ENCODE measurements at places on chromosomes 5 and 9.

DNA sequence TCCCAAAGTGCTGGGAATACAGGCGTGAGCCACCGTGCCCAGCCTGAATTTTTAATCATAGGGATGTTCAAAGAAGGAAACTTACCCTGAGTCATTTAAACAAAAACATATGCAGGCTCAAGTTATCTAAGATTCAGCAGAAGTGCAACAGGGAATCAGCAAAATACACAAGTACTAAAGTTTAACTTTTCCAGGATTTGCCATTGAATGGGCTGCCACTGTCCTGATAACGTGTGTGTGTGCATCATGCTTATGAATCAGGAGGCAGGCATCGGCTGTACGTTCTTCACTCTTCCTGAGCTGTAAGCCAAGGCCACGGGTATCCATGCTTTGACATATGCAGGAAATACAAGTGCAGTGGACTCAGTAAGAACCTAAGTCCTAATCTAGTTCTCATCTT lies 48.8 kb upstream of the FST start:
- no peak for DNase-seq

- DNase-seq: no peak
Observed at GRCh38 chr5:93358176-93358575, 222.8 kb downstream of the NR2F1-AS1 start.

DNA sequence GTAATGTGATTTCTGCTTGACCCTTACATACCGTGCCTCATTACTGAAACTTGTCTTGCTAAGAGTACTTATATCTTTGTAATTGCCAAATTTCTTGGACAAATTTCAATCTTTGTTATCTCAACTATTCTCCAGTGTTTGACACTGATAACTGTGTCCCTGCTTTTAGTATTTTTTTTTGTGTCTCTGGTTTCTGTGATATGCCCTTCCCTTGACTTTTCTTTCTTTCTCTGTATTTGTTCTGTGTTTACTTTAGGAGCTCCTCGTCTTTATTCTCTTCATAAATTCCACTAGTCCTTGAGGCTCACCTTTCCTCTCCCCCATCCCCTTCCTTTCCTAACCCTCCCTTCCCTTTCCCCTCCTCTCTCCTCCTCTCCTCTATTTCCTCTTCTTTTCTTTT lies 123.7 kb upstream of the FBXL17 start:
- no peak for DNase-seq

DNA sequence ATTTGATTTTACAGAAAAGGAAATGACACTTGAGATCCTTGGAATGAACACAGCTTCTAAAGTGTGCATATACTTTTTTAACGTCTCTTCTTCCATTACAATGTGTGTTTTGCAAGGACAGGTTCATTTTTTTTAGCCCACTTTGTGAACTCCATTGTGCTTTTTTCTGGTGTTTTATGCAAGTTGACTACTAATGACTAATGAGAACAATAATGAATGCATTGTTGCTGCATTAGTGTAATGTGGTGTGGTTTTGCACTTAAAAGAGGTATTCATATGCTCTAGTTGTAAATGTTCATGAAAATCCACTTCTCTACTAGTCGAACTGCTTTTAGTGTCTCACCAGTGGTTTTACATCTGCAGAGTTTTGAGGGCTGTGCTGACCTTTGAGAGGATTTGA lies 93.6 kb downstream of the UHRF2 start:
- DNase-seq: no peak

DNA sequence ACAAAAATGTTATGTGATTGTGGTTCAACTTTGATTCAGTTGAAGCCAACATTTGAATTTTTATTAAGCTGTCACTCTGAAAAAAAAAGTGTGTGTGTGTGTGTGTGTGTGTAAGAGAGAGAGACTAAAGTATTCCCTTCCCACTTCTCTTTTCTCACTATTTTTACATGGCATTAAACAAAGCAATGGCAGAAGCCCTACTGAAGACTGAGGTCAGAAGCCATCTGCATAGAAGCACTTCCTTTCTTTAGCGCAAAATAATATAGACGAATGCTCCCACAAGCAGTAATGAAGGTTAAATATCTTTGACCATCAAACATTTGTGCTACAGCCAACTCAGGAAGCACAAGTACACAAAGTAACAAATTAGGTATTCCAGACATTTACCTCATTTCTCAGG lies 540.5 kb downstream of the KCTD16 start:
- DNase-seq: no peak

DNA sequence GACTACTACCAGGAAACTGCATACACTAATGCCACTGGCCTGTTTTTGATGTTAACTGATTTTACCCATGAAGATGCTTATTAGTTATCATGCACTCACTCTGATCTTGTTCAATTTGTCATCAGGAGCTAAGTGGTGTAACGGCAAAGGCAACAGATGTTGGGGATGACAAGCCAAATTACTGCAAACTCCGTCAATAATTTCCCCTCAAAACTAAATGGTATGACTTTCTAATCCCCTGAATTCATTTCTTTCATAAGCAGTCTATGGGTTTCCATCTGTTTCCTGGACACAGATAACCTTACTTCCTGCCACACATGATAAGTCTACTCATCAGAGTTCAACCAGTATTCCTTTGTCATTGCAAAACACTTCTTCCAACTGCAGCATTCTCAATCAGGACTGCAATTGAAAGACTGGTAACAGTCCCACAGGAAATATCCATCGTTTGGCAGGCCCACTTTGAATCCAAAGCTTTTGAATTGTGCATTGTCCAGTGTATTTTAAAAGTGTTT lies 96.2 kb upstream of the SMC2 start:
- DNase-seq: no peak

- no peak for DNase-seq
Observed at GRCh38 chr5:107155707-107156106, 515.0 kb downstream of the EFNA5 start.

All from SK-N-MC (cell line).